ENCODE measurements at places on chromosomes 6 and 20. TPM values are rescaled to one million over a fixed set of nuclear protein-coding genes. Genes with fewer than 3 reads are reported as not detected.

Gene DLK2
- total RNA-seq = 0.50 TPM

- DNase-seq = no peak
Measured at GRCh38 chr20:46789339-46790028, 80.0 kb downstream of the SLC2A10 start.

DNA sequence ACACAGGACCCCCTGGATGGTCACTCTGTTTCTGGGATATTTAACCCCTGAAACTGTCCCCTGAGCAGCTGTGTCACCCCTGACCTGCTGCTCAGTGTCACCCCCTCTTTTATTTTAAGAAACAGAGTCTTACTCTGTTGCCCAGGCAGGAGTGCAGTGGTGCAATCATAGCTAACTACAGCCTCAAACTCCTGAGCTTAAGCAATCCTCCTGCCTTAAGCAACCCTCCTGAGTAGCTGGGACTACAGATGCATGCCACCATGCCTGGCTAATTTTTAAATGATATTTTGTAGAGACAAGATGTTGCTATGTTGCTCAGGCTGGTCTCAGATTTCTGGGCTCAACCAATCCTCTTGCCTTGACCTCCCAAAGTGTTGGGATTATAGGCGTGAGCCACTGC is 21.5 kb upstream of the GTSF1L start:
- DNase-seq = no peak

Gene MICB
- total RNA-seq = 5.7 TPM

Gene XKR7
- 0.06 TPM for total RNA-seq
